ENCODE measurements at places on chromosomes 2 and 18.

GRCh38 chr2:70895249-70895648 lies 40.5 kb upstream of the ATP6V1B1 start:
- DNase-seq = no peak

GRCh38 chr2:28225473-28226080 lies 167.1 kb upstream of the FOSL2 start:
- no peak for DNase-seq

DNA sequence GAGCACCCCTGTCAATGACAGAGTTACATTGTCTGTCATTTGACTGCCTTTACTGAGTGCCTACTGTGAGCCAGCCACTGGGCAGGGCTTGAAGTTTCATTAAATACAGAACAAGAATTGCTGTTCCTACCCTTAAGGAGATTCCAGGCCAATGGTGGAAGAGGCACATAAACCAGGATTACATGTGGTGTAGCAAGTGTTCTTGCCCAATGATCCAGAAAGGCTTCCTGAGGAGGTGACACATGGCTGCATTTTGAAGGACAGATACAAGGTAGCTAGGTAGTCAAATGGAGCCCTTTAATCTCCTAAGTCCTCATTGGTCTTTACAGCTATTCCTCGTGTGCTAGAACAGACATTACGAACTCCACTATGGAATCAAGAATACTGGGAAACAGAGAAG lies 312.7 kb downstream of the ETAA1 start:
- DNase-seq = no peak

GRCh38 chr18:37853706-37854105 lies 288.1 kb upstream of the CELF4 start:
- DNase-seq = no peak

All from NCI-H345 (cell line).